ENCODE measurements at places on chromosomes 3 and 15.

- no peak for DNase-seq
These were observed 501 bp downstream of the NDN start for GRCh38 chr15:23686466-23687142.

- DNase-seq: no peak
These were observed 3.9 kb downstream of the TMIE start for GRCh38 chr3:46705022-46705530.

DNA sequence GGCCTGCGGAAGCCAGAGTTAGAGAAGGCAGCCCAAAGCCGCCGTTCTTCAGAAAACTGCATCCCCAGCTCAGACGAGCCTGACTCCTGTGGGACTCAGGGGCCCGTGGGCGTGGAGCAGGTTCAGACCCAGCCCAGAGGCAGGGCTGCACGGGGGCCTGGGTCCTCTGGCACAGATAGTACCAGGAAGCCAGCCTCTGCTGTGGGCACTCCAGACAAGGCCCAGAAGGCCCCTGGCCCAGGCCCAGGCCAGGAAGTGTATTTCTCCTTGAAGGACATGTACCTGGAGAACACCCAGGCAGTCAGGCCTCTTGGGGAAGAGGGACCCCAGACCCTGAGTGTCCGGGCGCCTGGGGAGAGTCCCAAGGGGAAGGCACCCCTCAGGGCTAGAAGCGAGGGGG is 23.1 kb downstream of the ALPK3 start:
- no peak for DNase-seq

GRCh38 chr3:17935222-17935621 is 192.8 kb upstream of the TBC1D5 start:
- no peak for DNase-seq

All from stimulated activated CD4-positive, alpha-beta T cell treated with anti-CD3 and anti-CD28 coated beads, Interleukin-1b, Interleukin-23, amount 100 ng/mL, for 24 hours (primary cell).